Neural cell (in vitro differentiated cells): ENCODE measurements at places on chromosomes 6 and 20. TPM values are rescaled to one million over a fixed set of nuclear protein-coding genes. Genes with fewer than 3 reads are reported as not detected.

The COL20A1 gene
- 0.46 and 1.1 TPM in 2 replicates for polyA plus RNA-seq

The GDAP1L1 gene
- polyA plus RNA-seq: 216 and 243 TPM in 2 replicates

The SNAP25 gene
- 135 and 139 TPM in 2 replicates for polyA plus RNA-seq

The VSTM2L gene
- polyA plus RNA-seq: 21.5 and 22.1 TPM in 2 replicates

The RNF144B gene
- polyA plus RNA-seq: 0.14 and 0.15 TPM in 2 replicates

The KHDC1 gene
- 1.5 and 2.5 TPM in 2 replicates for polyA plus RNA-seq

The DUSP15 gene
- polyA plus RNA-seq: 62.7 and 68.9 TPM in 2 replicates

The ME1 gene
- 0.09 TPM in 1 of 2 replicates, not detected in the other for polyA plus RNA-seq

The DACT2 gene
- 0.48 and 0.76 TPM in 2 replicates for polyA plus RNA-seq

The FBXL4 gene
- polyA plus RNA-seq: 9.1 and 9.7 TPM in 2 replicates

The LTA gene
- 0.56 TPM in 1 of 2 replicates, not detected in the other for polyA plus RNA-seq

The STK4 gene
- polyA plus RNA-seq: 12.5 and 14.0 TPM in 2 replicates

The CFB gene
- 0.97 TPM in 1 of 2 replicates, not detected in the other for polyA plus RNA-seq

The KLHDC3 gene
- 232 and 244 TPM in 2 replicates for polyA plus RNA-seq

The ARMH2 gene
- 0.73 TPM in 1 of 2 replicates, not detected in the other for polyA plus RNA-seq

The RNF114 gene
- polyA plus RNA-seq: 109 and 129 TPM in 2 replicates

The NFATC2 gene
- polyA plus RNA-seq: not detected in 2 replicates

The GATA5 gene
- polyA plus RNA-seq: not detected in 2 replicates

The DEFB123 gene
- not detected in 2 replicates for polyA plus RNA-seq

The ZSCAN23 gene
- polyA plus RNA-seq: 14.7 and 17.4 TPM in 2 replicates

The BPIFB1 gene
- polyA plus RNA-seq: not detected in 2 replicates

The TINAG gene
- 1.1 TPM in 1 of 2 replicates, not detected in the other for polyA plus RNA-seq

The SDCBP2 gene
- 3.1 and 5.2 TPM in 2 replicates for polyA plus RNA-seq

The GGTLC1 gene
- polyA plus RNA-seq: not detected in 2 replicates

The LHFPL5 gene
- polyA plus RNA-seq: 0.17 TPM in 1 of 2 replicates, not detected in the other

The CALHM5 gene
- 0.07 TPM in 1 of 2 replicates, not detected in the other for polyA plus RNA-seq

The CNR1 gene
- polyA plus RNA-seq: 493 and 512 TPM in 2 replicates

The CLDN20 gene
- polyA plus RNA-seq: 1.2 TPM in 1 of 2 replicates, not detected in the other

The KIAA1755 gene
- polyA plus RNA-seq: 1.3 TPM in 1 of 2 replicates, not detected in the other

The RAB44 gene
- polyA plus RNA-seq: not detected in 2 replicates

The HCRTR2 gene
- polyA plus RNA-seq: 7.5 and 8.1 TPM in 2 replicates

The CST5 gene
- polyA plus RNA-seq: not detected in 2 replicates

The MCCD1 gene
- polyA plus RNA-seq: not detected in 2 replicates

The GPSM3 gene
- polyA plus RNA-seq: 0.88 and 1.2 TPM in 2 replicates

The SCGN gene
- polyA plus RNA-seq: 254 and 283 TPM in 2 replicates

The RING1 gene
- polyA plus RNA-seq: 107 and 121 TPM in 2 replicates

The ZC2HC1B gene
- 0.34 TPM in 1 of 2 replicates, not detected in the other for polyA plus RNA-seq

The TFAP2C gene
- not detected in 2 replicates for polyA plus RNA-seq

The DYNLT2 gene
- 1.8 and 2.8 TPM in 2 replicates for polyA plus RNA-seq

The LY86 gene
- not detected in 2 replicates for polyA plus RNA-seq

The PEX7 gene
- 5.3 and 10.8 TPM in 2 replicates for polyA plus RNA-seq

The APCDD1L gene
- polyA plus RNA-seq: not detected in 2 replicates

The SLC12A5 gene
- 53.1 and 74.4 TPM in 2 replicates for polyA plus RNA-seq

The NR2E1 gene
- polyA plus RNA-seq: 0.50 and 1.3 TPM in 2 replicates

The C20orf141 gene
- polyA plus RNA-seq: not detected in 2 replicates

The ARG1 gene
- polyA plus RNA-seq: not detected in 2 replicates

The SERINC1 gene
- 783 and 879 TPM in 2 replicates for polyA plus RNA-seq

The MRPL18 gene
- 104 and 105 TPM in 2 replicates for polyA plus RNA-seq

The DEF6 gene
- 0.48 and 1.3 TPM in 2 replicates for polyA plus RNA-seq

The ADTRP gene
- polyA plus RNA-seq: not detected in 2 replicates

The CBLN4 gene
- polyA plus RNA-seq: 0.14 and 0.18 TPM in 2 replicates
